ENCODE measurements at places on chromosomes 5 and 9.

DNA sequence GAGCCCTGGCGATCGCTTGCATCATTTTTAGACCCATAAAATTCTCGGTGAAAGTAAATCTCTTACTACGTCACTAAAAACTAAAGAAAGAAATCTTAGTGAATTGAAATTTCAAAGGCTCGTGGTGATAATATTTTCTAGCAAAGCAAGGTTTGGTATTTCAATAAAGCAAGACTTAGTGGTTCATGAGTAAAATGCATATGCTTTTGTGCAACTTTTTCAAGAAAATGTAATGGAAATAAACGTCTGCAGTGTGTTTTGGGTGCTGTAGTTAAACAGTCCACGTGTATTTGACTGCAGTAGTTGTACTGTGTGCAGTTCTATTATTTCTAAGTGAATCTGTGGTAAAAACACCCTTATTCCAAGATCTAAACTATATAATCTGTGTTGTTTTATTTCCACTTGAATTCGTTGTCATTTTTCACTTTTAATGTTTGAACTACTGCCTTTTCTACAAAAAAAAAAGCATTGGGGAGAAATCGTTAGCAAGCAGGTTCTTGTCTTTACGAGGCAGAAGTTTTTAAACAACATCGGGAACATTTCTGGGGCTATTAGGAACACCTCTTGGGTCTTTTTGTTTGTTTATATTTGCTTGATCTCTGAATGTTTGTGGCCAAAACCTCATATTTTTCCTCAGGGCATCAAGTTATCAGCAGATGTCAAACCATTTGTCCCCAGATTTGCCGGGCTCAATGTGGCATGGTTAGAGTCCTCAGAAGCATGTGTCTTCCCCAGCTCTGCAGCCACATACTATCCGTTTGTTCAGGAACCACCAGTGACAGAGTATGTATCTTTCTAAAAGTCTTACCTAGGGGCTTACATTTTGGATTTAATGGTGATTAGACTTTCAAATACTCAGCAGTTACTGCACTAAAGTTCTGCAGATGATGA, 960 bp downstream of the SECISBP2 start:
- peak; percentile 65 for DNase-seq

DNA sequence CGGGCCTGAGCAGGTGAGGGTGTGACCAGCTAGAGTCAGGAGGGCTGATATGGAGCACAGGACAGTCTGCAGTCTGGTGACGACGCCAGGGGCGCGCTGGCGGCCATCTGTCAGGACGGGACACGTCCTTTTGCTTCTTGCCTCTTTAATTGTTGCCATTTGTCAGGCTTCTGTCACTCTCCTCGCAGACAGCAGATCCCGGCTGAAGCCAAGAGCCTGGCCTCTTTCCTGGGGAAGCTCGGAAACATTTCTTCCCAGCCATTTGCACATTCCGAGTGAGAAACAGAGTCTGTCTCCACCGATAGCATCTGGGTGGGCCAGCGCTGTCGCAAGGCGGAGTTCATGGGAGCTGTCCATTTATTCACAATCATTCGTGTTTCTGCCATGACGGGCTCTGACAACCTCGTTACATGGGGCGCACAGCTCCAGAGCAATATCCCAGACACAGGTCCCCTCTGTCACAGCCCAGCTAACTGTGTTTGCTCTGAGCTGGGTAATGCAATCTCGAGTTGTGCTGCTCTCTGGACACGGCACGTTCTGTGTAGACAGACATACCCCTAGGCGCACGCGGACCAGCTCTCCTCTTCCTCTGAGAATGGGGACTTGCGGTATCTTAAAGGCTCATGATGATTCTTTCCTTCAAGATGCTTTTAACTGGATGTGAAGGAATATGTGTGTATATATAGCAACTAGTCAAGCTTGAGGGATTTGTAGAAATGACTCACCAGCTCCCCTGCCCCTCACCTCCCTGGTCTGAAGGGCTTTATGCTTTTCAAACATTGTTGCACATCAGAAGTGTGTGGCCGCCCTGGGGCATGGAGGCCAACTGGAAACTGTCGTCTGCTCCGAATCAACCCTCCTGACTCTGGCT, 105.3 kb upstream of the FCN2 start:
- no peak for DNase-seq

DNA sequence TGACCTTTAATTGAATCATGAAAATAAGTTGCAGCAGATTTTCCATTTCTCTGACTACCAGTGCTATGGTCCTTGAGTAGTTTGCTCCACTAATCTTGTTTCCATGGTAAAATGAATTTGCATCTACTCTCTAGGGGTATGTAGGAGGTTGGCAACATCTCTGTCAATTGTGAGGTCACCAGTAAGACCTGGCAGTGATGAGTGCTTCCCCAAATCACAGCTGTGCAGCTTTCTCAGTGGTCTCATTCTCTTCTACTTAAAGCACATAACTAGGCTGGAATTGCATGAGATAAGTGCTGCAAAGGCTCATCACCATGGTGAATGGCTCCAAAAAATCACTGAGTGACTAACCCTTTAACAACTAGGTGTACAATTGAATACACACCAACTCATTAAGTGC, 36.3 kb downstream of the ADAMTS19 start:
- DNase-seq: no peak

GRCh38 chr9:33042473-33042872, 17.4 kb downstream of the DNAJA1 start:
- DNase-seq: no peak

GRCh38 chr5:169302491-169303118, 1.7 kb upstream of the SLIT3 start:
- peak; percentile 87 for DNase-seq

DNA sequence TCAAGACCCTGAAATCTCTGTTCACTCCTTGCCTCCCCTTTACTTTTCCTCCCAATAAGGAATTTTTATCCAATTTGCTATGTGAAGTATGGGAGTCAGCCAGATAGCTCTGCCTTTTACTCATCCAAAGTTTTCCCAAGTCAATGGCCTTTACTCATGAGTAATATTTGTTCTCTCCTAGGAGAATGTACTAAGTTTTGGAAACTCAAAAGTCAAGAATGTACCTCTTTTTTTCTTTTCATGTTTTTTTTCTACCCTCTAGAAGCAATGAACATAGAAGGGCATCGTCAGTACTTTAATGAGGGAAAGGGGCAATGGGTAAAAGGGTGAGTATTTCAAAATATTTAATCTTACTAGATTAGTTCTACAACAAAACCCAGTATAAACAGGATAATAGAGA, 140.2 kb upstream of the SGCD start:
- no peak for DNase-seq

GRCh38 chr5:92455011-92455410, 1071.9 kb upstream of the ARRDC3 start:
- no peak for DNase-seq

GRCh38 chr5:18036531-18036930, 402.3 kb downstream of the TAF11L14 start:
- no peak for DNase-seq

- no peak for DNase-seq
Observed at GRCh38 chr9:98010445-98010844, 27.3 kb downstream of the ANP32B start.

GRCh38 chr5:143262393-143263174, 140.9 kb downstream of the NR3C1 start:
- DNase-seq: no peak

GRCh38 chr9:27750566-27750965, 177.3 kb upstream of the C9orf72 start:
- DNase-seq: no peak

GRCh38 chr5:154485850-154486426, 7.9 kb upstream of the HAND1 start:
- no peak for DNase-seq

DNA sequence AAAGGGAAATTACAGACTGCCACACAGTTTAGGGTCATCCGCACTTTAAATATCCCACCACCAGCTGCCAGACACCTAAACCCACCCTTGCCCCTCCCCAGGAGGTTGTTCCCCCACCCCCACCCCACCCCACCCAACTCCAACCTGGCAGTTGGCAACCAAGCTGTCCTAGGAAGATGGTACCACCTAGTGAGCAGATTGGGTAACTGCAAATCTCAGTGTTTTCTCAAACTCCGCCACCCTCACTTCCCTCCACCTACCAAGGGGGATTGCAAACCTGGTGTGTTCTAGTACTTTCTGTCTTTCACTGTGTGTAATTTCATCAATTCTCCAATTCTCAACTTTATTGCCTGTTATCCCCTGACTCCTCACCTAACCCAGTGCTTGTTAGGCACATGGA, 323.8 kb upstream of the IRX2 start:
- no peak for DNase-seq

DNA sequence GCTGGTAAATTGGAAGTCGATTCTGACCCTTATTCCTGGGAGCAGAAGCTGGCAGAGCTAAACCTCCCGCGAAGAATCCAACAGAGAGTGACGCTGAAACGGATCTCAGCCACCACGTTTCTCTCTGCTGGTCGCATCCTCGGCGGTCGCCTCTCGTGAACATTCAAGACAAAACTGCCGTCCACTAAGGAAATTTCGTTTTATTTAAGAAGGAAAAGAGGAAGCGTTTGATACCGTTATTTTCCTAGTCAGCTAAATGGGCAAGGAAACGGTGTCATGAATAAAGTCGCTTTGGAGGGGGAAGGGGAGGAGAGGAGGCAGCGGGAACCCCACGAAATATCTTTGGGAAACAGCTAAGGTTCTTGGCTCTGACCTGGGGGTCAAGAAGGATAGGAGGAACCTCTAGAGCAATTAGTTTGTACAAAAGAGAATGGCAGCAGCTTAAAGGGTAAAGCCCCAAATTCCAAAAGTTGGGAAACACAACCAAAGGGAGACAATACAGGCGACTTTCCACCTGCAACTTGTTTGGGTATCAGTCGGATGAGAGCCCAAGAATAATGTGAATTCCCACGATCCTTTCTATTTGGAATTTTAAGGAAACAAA, 1.9 kb downstream of the FOXB2 start:
- DNase-seq: no peak

GRCh38 chr5:105616599-105616998, 2054.0 kb upstream of the NUDT12 start:
- DNase-seq: no peak

- DNase-seq: no peak
Observed at GRCh38 chr5:36712706-36713105, 106.3 kb downstream of the SLC1A3 start.

DNA sequence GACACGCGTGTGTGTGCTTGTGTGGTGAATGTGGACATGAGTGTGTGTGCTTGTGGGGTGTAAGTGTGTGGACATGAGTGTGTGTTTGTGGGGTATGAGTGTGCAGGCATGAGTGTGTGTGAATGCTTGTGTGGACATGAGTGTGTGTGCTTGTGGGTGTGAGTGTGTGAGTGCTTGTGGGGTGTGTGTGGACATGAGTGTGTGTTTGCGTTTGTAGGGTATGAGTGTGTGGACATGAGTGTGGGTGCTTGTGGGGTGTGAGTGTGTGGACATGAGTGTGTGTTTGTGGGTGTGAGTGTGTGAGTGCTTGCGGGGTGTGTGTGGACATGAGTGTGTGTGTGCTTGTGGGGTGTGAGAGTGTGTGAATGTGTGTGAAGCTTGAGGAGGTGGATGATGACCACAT, 29.8 kb upstream of the TIFAB start:
- no peak for DNase-seq

DNA sequence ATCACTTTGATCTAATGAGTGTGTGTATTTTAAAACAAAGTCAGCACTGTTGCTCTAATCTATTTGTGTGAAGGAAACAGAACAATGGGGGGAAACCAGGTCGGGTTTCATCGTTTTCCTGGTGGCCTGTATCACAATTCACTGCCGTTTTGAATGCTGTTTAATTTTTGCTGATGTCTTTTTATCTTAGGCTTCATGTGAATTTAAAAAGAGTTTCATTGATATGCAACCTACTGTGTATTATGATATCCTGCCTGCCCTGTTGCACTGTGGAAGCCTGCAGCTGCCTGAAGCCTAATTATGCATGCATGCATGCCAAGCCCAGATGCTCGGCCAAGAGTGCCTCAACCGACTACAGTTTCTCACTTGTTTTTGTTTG, 307.5 kb downstream of the ZNF608 start:
- DNase-seq: no peak

DNA sequence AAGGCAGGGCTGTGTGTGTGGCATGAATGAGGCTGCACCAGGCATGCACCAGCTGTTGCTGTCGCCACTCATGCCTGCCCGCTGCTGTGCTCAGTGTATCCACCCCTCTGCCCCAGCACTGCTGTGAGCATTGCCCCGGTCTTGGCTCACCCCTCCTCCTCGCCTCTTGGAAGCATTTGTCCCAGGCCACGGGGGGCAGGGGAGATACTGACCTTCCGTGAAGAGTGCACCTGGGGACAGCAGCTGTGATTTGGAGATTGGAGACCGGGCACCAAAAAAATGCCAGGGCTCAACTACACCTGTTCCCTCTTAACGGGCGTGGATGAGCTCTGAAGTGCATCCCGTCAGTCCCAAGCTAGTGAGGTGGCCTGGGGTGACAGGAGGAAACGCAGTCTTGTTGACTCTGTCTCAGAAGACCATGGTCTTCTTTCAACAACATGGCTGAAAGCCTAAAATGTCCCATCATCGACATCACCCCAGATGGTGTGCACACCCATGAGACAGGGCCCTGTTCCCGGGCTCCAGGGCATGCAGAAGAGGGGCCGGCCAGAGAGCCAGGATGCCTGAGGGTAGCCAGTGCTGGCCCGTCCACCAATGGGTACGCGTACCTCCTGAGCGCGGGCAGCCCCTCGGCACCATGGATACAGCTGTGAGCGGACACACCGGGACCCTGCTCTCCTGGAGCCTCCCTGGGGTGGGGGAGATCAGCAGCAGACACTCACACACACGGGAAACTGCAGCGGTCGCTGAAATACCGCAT, 115.8 kb downstream of the COL5A1 start:
- no peak for DNase-seq

DNA sequence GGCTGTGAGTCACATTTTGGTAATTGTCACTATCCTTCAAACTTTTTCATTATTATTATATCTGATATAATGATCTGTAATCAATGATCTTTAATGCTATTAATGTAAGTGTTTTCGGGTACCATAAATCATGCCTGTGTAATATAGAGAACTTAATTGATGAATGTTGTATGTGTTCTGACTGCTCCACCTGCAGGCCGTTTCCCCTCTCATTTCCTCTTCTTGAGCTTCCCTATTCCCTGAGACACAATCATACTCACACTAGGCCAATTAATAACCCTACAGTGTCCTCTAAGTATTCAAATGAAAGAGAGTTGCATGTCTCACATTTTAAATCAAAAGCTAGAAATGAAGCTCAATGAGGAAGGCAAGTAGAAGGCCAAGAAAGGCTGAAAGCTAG, 420.9 kb upstream of the SGCD start:
- no peak for DNase-seq

DNA sequence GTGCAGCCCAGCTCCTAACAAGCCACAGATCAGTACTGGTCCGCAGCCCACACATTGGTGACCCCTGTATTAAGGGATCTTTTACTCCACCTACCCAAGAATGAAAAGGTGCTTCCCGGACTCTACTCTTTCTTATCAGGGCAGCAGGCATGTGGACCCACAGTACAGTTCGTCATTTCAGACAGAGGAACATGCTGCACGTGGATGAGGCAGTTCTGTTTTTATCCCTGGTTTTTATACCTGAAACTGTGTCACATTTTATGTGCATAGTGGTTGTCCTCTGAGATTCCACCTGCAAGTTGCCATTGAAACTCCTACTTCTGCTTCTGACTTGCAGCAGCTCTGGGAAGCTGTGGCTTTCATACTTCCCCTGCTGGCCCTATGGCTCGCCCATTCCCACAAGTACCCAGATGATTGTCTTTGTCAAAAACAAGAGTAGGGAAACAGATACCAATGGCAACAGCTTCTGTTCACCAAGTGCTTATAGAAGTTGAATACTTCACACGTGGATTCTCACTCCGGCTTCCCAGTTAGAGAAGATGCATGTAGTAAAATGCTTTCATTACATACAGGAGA, 208.0 kb downstream of the TRIO start:
- no peak for DNase-seq

All from activated CD4-positive, alpha-beta T cell treated with anti-CD3 and anti-CD28 coated beads, Interleukin-2, amount 10 ng/mL, durations not matched to agents 24 days and 14 days (primary cell).